AG08395 (cell line): ENCODE measurements at places on chromosomes 1 and 21.

- no peak for DNase-seq
Observed at GRCh38 chr1:187894349-187894748, 1065.6 kb downstream of the PLA2G4A start.

GRCh38 chr1:154725865-154726264 is 117.9 kb upstream of the ADAR start:
- no peak for DNase-seq

DNA sequence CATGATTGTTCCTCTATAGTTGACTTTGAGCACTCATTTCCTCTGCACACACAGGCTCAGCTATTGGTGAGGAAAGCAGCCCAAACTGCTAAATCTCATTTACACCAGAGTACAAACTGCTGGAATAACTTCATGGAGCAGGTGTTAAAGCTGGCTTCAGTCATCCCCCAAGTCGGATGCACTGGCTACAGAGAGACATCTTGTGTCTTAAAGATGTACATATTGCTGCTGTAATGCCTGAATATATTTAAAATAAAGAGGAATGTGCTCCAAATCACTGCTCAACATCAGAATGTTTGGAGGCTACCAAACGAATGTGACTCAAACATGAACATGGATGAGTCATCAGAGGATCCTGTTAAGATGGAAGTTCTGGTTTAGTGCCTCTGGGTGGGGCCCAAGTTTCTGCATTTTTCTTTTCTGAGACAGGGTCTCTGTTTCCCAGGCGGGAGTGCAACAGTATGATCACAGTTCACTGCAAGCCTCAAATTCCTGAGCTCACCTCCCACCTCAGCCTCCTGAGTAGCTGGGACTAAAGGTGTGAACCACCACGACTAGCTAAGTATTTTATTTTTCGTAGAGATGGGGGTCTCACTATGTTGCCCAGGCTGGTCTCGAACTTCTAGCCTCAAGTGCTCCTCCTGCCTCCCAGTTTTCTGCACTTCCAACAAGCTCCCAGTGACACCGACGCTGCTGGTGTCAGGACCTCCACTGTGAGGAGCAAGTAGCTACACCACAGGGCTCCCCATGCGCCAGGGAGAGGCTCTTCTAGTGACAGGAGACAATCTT is 79.0 kb upstream of the KRTAP19-8 start:
- peak; percentile 92 for DNase-seq

GRCh38 chr1:14519976-14520375 is 78.5 kb upstream of the KAZN start:
- peak; percentile 32 for DNase-seq

- DNase-seq, result no peak
Observed at GRCh38 chr1:59333626-59334277, 36.9 kb downstream of the FGGY start.

DNA sequence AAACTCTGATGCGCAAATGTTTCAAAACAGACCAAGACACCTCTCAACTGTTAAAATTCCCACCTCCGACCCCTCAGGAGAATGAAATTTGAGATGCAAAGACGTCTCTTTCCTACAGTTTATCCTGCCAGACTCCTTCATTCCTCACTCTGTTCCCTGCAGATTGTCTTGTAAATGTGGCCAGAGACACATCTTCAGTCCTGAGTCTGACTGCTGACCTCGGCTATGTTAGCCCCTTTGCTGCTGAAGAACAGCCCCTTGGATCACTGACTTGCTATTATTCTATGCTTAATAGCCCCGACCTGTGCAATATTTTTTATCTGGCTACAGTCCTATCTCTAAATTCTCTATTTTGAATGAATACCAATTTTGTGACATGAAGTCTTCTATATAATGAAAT is 16.6 kb upstream of the ESRRG start:
- DNase-seq, result no peak

GRCh38 chr1:155897746-155898145 is 13.4 kb downstream of the RIT1 start:
- no peak for DNase-seq

- no peak for DNase-seq
Observed at GRCh38 chr1:192170196-192170984, 12.1 kb downstream of the RGS18 start.

GRCh38 chr21:26759731-26760130 is 85.5 kb downstream of the ADAMTS1 start:
- no peak for DNase-seq

- DNase-seq, result no peak
Observed at GRCh38 chr1:155715777-155716176, 26.9 kb downstream of the DAP3 start.

GRCh38 chr1:30852026-30852425 is 56.5 kb downstream of the SDC3 start:
- DNase-seq, result no peak

DNA sequence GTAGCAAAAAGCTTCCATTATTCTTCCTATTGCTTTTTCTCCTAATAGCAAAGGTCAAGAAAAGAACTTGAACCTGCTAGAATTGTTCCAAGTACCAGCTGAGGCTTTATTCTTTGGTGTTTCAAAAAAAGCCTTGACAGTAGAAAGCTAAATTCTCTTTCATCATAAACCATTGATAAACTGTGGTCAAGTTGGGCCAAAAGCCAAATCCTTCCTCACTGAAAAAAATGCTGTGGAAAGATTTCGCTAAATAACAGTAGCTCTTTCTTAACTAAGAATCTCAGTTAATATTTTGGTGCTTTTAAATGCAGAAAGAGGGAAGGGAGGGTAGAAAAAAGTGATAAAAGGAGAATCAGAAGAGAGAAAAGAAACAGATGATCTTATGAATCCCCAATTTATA is 14.0 kb upstream of the JAM2 start:
- no peak for DNase-seq
